ENCODE measurements at places on chromosomes 2 and 18.

DNA sequence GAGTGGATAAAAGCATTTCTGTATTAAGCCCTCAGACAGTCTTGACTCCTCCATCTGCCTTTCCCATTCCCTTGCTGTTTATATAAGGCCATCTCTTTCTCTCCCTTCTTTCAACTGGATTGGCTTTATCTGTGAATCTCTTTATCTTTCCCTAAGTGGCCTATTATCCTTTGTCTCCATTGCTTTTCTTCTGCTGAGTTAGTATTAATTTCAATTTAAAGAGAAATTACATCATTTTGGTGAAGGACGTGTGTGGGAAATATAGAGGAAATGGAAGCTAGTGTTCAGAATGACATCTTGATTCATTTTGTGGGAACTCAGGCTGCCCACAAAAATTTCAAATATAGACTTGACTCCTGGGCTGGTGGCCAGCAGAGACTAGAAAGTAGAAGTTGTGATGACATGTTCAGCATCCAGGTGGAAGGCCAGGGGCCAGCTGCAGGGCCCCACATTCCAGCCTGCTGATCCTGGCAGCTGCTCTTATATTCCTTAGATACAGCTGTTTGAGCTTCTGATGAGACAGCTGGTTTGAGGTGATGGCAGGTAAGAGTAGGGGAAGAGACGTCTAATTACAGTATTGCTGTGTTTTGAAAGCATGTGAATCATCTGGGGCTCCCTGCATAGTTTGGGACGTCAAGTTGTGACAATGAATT, 52.3 kb downstream of the DIS3L2 start:
- peak; percentile 91 for DNase-seq

DNA sequence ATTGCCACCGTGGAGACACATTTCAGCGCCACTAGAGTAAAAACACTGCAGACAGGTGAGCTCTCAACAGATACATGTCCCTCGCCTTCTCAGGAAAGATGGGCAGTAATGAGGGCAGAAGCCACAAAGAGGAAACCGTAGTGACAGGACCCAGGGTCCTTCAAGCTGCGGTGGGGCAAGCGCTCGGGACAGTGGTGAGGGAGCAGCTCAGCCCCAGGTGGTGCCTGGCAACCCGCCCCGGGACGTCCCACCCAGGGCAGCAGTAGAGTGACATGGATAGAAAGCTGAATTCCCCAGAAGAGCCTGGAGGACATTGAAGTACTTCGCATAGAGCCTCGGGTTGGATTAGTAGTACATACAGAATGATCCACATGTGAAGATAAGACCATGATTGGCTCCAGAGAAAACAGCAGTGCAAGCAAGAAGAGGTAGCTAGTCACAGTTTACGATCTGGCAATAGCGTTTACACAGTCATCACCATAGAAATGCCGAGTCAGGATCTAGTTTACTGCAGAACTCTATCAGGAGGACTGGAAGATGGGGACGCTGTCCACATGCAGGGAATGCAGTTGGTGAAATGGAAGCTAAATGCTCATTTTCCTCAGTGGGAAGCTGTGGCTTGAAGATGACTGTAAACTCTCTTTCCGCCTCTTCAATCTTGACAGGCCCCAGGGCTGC, 37.4 kb upstream of the ALPP start:
- no peak for DNase-seq

GRCh38 chr2:96151595-96152303, 6.5 kb upstream of the DUSP2 start:
- DNase-seq: no peak

- DNase-seq: no peak
Measured at GRCh38 chr2:207983641-207984042, 41.7 kb downstream of the PLEKHM3 start.

DNA sequence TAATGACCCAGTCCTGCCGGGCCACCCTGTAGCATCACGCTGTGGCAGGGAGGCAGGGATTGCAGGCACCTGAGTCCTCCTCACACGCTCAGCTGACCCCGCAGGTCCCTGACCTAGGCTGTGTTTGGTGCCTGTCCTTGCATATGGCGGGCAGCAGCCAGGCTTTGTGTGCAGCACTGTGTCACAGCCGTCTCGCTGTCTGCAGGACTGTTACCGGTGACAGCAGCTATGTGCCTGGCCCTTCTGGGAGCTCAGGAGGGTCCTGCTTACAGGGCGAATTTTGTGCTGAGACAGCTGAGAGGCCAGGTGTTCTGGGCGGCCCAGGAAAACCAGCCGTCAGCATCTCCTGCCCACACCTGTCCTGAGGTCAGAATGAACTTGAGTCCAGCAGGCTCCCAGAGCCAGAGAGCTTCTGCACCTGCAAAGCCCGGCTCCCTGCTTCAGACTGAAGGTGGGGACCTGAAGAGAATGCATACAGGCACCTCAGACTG, 10.4 kb upstream of the ARID5A start:
- DNase-seq: no peak

DNA sequence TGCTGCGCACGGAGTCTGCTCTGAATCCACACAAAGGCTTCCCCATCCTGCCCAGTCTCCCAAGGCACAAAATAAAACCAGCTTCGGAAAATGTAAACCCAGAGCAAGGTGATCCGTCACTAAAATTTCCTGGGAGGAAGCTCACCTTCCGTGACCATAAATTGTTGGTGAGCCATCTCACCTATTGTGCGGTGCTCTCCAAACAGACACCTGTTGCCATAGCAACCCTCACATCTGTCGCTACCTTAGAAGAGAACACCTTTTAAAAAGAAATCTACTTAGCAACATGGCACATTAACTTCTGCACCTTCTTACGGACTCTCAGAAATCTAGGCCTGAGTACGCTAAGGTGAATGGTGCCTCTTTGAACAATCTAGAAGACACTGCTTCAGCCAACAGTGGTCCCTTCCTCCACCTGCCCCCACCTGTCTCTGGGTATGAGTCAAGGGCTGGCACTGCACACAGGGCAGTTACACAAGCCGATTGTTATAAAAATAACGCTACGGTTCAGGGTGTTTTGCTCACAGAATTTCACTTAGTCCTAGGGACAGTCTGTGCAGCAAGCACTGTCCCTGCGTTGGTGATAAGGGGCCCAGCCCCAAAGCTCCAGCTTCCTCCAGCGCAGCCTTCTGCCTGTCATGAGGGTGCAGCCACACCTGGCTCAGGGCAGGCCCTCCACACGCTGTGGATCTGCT, 114.9 kb upstream of the ID2 start:
- DNase-seq: no peak

- DNase-seq: no peak
Measured at GRCh38 chr18:53817976-53818950, 406.2 kb downstream of the MBD2 start.

DNA sequence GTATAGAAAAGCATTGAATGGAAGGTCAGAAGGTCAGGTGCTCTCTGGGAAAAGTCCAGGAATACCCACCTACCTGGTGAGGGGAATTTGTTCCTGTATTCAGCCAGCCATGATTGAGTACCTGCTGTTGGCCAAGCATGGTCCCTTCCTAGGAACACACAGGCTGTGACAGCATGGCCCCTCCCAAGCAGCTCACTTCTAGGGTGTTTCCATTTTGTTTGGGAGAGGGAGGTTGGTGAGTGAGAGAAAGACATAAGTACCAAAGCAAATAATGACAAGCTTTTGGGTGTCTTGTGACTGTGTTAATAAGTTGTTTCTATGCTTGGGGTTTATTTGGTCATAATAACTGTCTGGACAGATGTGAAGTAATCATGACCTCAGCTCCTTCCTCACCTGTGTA, 46.3 kb downstream of the CABLES1 start:
- DNase-seq: no peak

DNA sequence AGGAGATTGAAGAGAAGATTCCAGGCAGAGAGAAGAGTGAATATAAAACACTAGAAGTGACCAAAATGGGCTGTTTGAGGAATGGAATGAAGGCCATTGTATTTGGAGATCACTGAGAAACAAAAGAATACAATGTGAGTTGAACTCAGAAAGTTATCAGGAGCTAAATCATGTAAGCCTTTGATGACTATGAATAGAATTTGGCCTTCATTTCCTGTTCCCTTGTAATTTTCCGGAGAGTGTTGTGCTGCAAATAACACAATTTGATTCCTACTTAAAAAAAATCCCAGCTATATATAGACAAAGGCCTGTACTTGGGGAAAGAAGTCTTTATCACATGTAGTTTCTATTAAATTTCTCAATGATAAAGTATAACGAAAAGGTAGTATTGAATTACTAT, 33.7 kb upstream of the KYNU start:
- DNase-seq: no peak

GRCh38 chr2:198517976-198518375, 713.6 kb downstream of the PLCL1 start:
- no peak for DNase-seq

DNA sequence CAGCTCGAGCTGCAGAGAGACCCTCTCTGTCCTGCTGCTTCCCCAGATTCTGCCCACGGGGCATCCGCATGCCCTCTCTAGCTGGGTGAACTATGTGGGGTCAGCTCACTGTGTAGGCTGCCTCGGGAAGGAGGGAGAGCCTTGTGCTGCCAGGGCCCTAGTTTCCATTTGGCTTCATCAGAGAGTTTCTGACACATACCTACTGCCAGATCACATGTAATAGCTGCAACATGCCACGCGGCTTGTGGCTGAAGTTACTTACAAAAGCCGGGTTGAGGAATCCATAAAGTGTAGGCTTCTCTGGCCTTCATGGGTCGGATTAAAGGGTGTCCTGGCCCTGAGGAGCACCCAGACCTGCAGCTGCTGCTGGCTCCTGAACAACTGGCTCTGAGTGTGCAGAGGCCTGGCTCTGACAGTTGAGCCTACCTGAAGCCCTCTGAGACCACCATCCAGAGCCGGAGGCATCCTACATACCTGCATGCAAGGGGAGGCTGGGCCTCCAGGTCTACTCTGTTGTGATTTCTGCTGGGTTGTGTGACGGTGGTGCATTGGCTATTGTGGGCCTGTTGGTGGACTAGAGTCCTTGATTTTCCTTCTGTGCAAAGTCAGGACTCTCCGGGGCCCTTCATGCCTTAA, 130.0 kb downstream of the SH3RF3 start:
- no peak for DNase-seq

DNA sequence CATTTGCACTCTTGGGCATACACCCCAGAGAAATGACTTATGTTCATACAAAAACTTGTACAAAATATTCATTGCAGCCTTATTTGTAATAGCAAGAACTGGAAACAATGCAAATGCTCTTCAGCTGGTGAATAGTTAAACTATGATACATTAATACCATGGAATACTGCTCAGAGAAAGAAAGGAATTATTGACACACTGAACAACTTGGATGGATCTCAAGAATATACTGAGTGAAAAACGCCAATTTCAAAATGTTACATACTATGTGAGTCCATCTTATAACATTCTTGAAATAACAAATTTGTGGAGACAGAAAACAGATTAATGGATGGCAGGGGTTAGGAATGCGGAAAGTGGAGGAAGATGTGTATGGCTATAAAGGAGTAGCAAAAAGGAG, 17.2 kb downstream of the LNPK start:
- DNase-seq: peak; percentile 17

GRCh38 chr2:28047681-28048080, 157.2 kb downstream of the BABAM2 start:
- DNase-seq: peak; percentile 59

DNA sequence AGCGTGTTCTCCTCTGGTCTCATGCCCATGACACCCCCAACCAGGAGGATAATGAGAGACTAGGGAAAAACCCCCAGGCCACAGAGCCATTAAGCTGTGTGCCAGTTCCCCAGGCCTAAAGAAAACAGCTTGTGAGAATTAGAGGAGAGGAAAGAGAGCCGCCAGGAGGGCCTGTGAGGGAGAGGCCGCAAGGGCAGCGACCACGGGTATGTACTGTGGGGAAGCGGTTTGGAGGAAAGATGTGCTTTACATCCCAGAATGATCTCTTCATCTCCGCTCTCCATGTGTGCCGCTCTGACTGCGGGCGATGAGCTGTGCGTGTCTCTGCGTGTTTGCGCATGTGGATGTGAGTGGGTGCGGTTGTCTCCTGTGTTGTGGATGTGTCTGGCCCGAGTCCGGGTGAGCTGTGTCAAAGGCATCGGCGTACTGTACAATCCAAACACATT, 82.9 kb downstream of the DYSF start:
- DNase-seq: peak; percentile 81

All from fibroblast of skin of back (primary cell).